ENCODE measurements at places on chromosomes 12 and 14.

GRCh38 chr14:96844857-96845570 lies 47.8 kb downstream of the VRK1 start:
- DNase-seq, result no peak

GRCh38 chr14:96790186-96790585 lies 7.0 kb upstream of the VRK1 start:
- DNase-seq, result no peak

- no peak for DNase-seq
Measured at GRCh38 chr12:54723379-54724256, 75.5 kb upstream of the DCD start.

- DNase-seq, result no peak
Measured at GRCh38 chr14:96580566-96580965, 78.4 kb downstream of the PAPOLA start.

DNA sequence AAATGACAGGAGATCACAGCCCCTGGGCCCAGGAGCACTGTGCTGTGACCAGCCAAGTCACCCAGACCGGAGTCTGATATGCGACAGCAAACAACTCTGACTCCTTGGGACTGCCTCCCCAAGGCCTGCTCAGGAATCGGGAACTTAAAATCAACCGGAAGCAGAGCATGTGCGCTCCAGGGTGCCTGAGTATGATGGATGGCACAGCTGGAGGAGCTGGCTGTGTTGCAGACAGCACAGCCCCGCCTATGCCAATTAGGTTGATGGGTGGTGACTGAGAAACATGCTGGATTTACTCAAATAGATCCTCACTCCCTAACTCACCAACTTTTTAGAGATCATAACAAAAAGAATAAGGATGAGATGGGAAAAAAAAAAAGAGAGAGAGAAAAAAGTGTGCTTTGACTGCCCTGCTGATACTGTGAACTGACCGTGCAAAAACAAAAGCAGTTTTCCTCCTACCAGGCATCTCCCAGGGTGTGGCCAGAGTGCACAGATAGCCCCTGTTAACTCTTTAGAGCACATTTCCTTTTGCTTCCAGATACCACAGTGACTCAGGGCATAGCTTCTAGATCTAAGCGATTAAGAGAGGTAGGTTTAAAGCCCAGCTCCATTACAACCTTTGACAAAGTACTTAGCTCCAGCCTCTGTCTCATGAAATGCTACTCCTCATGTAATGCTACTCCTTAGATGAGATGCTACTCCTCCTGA lies 27.4 kb upstream of the STON2 start:
- no peak for DNase-seq

- DNase-seq, result no peak
Measured at GRCh38 chr12:11880381-11880780, 190.4 kb upstream of the BCL2L14 start.

GRCh38 chr12:48818831-48819590 lies 715 bp downstream of the CACNB3 start:
- no peak for DNase-seq

DNA sequence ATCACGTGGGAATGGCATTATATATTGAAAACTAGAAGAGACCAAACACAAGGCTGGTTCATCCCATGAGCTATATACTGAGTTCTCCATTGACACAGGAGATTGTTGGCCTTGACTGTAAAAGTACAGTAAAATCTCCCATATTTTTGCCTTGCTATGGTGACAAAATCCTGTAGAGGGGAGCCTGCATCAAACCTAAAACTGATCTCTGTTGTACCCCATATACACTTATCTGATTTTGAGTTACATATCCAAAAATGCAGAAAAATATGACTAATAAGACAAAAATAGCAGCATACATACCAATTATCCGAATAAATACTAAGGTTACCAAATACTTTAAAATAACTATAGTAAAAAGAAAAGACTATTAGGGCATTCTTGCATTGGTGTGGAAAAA lies 60.4 kb downstream of the TMTC3 start:
- DNase-seq, result no peak
